AG10803 (cell line): ENCODE measurements at places on chromosomes 12 and 14.

- no peak for DNase-seq
These were observed 10.3 kb downstream of the PLEKHG3 start for GRCh38 chr14:64714432-64715025.

DNA sequence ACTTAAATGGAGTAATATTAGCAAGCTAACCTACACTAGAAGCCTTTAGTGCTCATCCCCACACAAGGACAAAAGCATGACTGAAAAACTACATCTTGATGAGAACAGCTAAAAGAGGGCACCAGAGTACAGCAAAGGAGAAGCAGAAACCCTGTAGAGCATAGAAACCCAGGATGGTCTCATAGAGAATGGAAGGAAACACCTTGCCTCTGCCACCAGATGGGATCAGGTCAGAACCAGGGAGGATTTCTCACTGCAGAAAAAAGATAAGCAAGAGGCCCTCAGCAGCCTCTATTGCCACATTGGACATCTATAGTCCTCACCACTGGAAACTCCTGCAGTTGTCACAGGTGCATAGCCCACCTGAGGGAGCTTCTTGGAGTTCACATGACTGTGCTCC is 13.6 kb upstream of the ZNF705A start:
- no peak for DNase-seq

- peak; percentile 60 for DNase-seq
These were observed 38.2 kb downstream of the PLXNC1 start for GRCh38 chr12:94186278-94187241.

- peak; percentile 42 for DNase-seq
These were observed 63.2 kb downstream of the ERGIC2 start for GRCh38 chr12:29317556-29318363.

DNA sequence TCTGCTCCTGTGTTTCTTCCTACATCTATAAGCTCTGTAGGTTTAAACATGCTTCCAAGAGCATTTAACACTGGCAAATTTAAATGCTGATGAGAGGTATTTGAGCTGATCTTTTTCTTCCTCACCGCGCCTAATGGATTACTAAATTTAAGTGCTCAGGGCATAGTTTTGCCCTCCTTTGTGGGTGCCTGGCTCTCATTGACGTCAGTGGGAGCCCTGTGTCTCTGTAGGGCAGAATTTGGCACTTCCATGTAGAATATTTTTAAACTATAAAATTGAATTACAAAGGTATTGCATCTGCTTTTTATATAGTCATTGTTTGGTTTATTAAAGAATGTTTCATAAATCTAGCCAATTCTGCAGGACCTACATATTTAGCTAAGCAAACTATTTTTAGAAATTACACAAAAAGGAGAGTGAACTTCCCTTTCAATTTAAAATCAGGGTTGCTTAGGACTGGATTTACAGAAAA is 444.8 kb downstream of the AEBP2 start:
- peak; percentile 25 for DNase-seq

GRCh38 chr14:38339696-38340095 is 83.8 kb upstream of the CLEC14A start:
- DNase-seq, result peak; percentile 90

DNA sequence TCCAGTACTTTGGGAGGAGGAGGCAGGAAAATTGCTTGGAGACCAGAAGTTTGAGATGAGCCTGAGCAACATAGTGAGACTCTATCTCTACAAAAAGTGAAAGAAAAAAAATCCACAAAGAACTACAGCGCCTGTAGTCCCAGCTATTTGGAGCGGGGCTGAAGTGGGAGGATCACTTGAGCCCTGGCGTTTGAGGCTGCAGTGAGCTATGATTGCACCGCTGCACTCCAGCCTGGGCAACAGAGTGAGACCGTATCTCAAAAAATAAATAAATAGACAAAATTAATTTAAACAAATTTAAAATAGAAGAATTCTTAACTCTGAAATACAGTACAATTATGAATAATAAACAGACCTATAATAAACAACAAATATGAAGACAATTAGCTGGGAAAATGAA is 40.9 kb downstream of the ATL1 start:
- DNase-seq, result no peak

DNA sequence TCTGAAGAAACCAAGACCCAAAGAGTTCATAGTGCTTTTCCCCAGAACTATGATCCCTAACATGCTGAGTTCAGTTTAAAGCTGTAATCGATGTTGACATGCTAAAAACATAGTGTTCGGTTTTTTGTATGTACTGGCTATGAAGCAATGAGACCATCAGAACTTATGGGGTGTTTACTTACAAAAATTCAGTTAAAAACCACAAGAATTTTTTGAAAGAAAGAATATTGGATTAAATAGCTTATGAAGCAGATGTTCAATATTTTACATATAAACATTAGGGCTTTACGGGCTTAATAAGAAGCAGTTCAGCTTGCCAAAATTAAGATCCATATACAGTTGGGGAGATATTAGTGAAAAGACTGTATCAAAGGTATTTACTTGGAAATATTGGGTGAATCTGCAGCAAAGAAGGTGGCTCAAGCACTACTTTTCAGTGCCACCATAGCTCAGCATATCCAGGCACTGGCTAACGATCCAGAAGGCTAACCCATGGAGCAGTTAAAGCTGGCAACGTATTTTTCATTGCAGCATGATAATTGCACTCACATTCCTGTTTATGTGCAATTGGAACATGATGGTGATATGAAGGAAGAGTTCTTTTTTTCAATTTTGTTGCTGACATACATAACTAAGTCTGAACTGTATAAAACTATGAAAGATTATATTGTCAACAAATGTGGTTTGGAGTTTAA is 125.9 kb downstream of the EFCAB11 start:
- DNase-seq, result peak; percentile 31

- peak; percentile 62 for DNase-seq
These were observed 3.1 kb downstream of the FAM222A start for GRCh38 chr12:109716512-109717389.

- no peak for DNase-seq
These were observed 154.8 kb downstream of the PRKCH start for GRCh38 chr14:61476105-61476753.

GRCh38 chr12:94211021-94211420 is 62.6 kb downstream of the PLXNC1 start:
- no peak for DNase-seq

DNA sequence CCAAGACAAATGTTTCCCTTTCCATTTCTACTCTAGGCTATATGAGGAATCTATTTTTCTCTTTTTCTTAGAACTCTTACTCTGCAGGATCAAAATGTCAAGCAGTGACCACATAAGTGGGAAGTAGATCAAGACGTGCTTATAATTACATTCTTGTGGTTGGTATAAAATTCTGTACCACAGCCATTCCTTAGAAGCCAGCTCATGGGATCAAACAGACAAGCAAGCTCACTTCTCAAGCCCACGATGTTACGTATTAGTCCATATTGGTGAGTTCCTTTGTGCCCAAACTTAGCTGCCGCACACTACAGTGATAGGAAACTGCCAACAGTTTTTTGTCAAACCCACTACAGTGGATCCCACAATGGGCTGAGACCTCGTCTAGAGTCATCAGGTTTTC is 53.4 kb downstream of the IFNG start:
- DNase-seq, result peak; percentile 56

DNA sequence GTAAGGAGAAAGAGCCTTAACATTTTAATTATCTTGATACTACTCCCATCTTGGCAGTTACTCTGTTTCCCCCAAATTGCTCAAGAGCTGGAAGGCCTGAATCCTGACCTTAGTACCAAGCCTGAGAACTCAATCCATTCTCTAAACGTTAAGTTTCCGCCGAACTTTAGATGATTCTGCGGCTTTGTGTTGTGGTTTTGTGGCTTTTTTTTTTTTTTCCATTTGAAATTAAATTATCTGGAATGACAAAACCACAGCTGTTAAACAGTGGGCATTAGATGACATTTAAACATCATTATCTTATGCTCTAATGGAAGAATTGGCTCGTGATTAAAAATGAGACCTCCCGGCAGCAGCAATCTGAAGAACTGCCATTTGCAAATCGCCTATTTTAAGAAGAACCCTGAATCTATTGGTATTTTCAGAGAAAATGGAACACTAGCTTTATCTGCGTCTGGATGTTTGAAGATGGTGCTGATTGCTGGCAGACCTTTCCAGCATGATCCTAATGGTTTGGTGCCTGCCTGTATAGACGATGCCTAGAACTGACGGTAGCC is 38.4 kb downstream of the TMEM132C start:
- no peak for DNase-seq

DNA sequence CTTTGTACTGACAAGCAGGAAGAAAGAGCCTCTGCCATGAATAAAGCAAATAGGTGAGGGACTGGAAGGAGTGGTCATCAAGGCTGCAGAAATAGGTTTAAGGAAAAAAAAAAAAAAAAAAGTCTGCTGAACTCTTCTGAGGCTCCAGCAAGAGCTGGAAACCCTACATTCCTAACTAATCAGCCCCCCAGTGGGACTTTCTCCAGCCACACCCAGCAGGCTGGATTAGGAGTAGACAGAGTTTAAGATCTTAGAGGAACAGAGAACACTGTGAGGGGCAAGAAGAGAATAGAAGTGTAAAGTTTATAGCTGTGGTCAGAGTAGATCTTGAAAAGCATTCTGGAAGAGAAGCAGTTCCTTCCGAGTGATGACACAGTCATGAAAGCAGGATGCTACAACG is 66.4 kb downstream of the ATXN2 start:
- DNase-seq, result no peak

DNA sequence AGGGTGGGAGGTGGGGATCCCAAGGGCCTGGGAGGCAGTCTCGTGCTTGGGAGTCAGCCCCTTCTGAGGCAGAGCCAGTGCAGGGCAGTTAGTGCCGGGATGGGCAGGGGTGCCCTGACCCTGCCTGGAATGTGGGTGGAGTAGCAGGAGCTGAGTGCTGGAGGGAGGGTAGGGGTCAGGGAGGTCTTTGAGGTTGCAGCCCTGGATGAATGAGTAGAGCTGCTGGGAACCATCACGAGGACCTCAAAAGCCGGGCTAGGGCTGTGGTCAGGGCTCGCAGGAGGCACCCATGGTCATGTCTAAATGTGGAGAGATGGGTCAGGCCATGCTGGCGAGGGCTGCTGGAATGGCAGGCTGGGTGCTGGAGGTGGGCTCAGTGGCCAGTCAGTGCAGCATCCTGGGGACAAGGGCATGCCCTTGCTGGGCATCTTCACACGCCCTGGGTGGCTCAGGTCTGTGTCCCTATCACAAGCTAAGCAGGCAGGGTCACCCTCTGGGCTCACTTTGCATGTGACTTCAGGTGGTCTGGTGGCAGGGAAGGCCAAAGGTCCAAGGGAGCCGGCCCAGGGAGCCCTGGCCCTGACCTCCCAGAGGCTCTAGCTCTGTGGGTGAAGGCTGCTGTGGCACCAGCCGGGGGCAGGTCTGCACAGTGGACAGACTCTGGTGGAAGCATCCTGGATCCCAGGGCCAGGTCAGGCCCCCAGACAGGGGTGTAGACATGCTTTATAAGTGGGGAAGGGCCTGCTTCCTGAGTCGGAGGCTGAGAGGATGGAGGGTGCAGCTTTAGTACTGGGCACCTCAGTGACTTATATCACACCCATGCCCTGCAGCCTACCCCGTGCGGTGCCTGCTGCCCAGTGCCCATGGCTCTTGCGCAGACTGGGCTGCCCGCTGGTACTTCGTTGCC is 24.5 kb downstream of the PAPLN start:
- DNase-seq, result no peak

GRCh38 chr14:52069307-52070050 is 620 bp upstream of the NID2 start:
- DNase-seq, result peak; percentile 60

DNA sequence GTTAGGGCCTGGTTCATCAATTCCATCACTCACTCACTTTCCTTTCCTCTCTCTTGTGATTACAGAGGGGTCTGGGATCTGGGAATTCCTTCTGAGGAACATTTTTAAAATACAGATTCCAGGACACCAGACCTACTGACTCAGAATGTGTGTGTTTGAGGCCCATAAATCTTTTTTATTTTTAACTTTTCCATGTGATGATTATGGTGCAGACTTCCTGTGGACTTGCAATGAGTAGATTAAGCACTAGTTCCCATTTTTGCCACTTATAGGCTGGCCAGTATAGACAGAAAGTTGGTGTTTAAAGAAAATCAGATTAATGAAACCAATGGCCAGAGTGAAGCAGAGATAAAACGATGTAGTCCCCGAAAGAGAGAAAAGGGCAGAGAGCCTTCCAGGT is 28.1 kb downstream of the SLC41A2 start:
- peak; percentile 38 for DNase-seq

- DNase-seq, result peak; percentile 50
These were observed 932.3 kb downstream of the DIO2 start for GRCh38 chr14:79278798-79279644.

DNA sequence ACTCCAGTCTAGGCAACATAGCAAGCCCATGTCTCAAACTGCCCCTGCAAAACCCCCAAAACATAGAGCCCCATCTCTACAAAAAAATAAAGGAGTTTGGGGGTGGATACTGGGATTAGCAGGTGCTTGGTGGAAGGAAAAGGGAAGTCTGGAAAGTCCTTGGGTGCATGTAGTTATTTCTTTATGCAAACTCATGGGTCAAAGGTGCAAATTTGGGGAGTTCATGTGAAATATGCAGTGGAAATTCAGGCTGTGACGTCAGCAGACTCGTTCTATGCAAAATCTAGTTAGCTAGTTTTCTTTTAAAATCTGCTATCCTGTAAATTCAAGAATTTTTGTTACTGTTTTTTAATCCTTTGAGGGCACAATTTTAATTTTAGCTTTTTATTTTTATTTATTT is 51.3 kb downstream of the GNS start:
- DNase-seq, result no peak

DNA sequence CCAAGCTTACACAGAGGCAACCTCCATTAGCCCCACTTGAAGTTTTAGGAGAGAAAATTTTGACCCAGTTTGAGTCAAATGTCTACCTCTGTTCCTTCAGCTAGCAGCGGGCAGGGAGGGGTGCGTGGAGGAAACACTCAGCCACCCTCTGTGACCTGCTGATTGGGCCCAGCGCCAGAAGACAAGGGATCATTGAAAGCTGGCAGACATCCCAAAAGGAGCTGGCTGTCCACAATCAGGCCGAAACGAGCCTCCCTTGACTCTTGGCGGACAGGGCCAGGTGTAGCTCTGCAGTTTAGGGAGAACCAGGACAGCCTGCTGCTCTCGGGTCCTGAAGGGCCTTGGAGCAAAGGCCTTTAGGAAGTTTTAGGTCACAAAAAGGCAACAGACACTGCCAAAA is 41.3 kb downstream of the CD9 start:
- DNase-seq, result no peak

- peak; percentile 92 for DNase-seq
These were observed 54.6 kb downstream of the NCOR2 start for GRCh38 chr12:124512667-124513296.

GRCh38 chr12:122023339-122024131 is 1.9 kb downstream of the BCL7A start:
- peak; percentile 80 for DNase-seq

DNA sequence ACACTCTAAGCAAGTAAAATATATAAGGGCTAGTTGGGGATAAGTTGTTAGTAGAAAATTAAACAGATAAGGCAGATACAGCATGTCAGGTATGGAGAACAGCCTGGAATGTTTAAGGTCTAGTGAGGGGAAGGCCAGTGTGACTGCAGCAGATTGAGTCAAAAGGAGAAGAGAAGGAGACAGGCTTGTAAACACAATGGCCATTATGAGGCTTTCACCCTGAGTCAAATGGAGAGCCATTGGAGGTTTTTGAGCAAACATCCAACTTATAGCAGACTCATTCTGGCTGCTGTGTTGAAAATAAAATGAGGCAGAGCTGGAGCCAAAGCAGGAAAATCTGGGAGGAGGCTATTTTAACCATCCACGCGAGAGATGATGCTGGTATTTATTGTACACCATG is 142.0 kb downstream of the DUSP6 start:
- DNase-seq, result no peak
